ENCODE measurements at places on chromosomes 3 and 15.

GRCh38 chr3:108412121-108412750, 98.2 kb downstream of the MYH15 start:
- DNase-seq: no peak

DNA sequence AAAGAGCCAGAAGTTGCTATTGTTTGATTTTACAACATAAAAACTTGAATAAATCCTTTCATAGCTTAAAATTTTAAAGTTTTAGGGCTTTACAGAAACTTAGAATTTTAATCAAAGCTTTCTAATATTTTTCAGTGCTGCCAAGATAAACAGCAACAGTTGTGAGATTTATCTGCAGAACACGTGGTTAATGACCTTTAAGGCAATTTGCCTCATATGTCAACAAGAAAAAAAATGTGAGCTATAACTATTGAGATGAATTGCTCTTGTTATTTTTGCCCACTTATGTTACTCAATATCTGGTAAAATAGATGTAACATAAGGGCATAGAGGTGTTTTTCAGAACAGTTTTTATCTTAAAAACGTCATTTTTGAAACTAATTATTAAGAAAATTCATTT, 96.7 kb upstream of the NECTIN3 start:
- DNase-seq: no peak

GRCh38 chr15:96750361-96750760, 419.9 kb downstream of the NR2F2 start:
- DNase-seq: no peak

DNA sequence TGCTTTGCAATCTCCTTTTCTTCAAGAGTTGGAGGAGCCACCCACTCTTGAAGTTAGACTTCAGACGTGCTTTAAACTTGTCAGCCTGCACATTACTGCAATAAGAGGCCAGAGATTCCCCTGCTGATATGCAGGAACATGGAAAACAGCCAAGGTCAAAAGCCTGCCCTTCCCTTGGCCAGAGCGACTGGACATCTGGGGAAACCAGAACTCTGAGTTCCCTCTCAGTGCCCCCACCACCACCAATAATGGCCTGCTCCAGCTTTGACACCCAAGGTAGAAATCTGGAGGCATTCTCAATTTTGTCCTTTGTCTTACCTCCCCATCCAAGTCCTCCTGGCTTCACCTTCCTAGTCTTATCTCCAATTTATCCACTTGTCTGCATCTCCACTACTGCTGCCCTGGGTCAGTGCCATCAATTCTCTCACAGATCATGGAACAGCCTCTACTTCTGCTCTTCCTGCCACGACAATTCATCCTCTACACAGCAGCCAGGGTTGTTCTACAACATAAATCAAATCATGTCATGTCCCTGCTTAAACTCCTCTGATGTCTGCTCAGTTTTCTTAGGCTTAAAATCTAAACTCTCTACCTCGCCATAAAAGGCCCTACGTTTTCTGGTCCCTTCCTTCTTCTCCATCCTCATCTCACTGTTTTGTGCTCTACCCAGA, 191.6 kb upstream of the WNT5A start:
- DNase-seq: no peak

GRCh38 chr3:13792512-13793371, 87.1 kb downstream of the WNT7A start:
- DNase-seq: no peak

All from coronary artery (tissue), 2 donors.